ENCODE measurements at places on chromosomes 11 and 22. TPM values are rescaled to one million over a fixed set of nuclear protein-coding genes. Genes with fewer than 3 reads are reported as not detected.

The RIN1 gene
- 32.9 TPM for total RNA-seq

The MRPL23 gene
- total RNA-seq, result 128 TPM

The OR10D3 gene
- not detected for total RNA-seq

The OR8G1 gene
- total RNA-seq, result not detected

The EIF3F gene
- 386 TPM for total RNA-seq

The CXCR5 gene
- total RNA-seq, result not detected

The TSPAN18 gene
- total RNA-seq, result 3.6 TPM

The NCF4 gene
- total RNA-seq, result not detected

The APOA1 gene
- total RNA-seq, result not detected

The ME3 gene
- 46.8 TPM for total RNA-seq

The SPA17 gene
- total RNA-seq, result 5.2 TPM

The ENDOD1 gene
- 25.5 TPM for total RNA-seq
